CD4-positive, alpha-beta T cell treated with Interleukin-6 at 100 ng/mL for 8 hours (primary cell): ENCODE measurements at places on chromosomes 16 and 17.

GRCh38 chr16:4247460-4247784 lies 5.5 kb upstream of the SRL start:
- DNase-seq: no peak

DNA sequence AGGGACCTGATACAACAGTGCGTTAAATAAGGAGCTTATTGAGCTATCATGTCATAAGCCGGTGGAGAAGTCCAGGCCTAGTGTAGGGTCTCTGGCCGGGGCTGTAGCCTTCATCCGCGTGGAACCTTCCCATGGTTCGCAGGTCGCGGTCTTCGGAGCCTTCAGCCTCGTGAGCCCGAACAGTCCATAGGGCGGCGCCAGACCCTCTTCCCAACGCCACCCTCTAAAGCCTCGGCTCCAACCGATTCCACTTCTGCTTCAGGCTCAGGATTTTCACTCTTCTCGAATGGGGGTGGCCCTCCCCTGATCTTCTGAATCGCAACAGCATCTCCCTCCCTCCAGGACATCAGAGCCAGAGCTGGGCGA lies 10.3 kb upstream of the BRCA1 start:
- no peak for DNase-seq

- no peak for DNase-seq
Observed at GRCh38 chr17:9162275-9162985, 141.1 kb downstream of the NTN1 start.

- DNase-seq: no peak
Observed at GRCh38 chr16:668519-669171, 713 bp downstream of the RHOT2 start.

DNA sequence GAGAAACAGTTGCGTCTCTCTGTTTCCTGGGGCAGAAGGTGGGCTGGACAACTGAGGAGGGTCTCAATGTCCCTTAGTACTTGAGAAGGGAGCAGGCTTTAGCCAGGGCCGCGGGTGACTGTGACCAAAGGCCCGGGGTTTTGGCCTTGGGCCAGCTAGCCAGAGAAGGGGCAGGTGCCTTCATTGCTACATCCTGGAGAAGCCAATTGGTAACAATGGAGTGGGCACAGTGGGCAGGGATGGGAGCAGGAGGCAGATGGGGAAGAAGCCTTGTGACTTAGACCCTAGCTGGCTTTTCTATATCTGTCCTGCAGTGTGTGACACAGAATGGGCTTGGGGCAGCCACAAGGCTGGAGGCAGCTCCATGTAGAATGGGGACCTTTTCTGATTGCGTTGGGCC lies 46.0 kb downstream of the CLEC16A start:
- DNase-seq: no peak

- no peak for DNase-seq
Observed at GRCh38 chr17:43671031-43671692, 9.4 kb upstream of the MEOX1 start.
